Cerebellar cortex (tissue), 1 donor: ENCODE measurements at places on chromosomes 3 and 15.

GRCh38 chr3:66390013-66390412 is 110.8 kb downstream of the LRIG1 start:
- no peak for DNase-seq

DNA sequence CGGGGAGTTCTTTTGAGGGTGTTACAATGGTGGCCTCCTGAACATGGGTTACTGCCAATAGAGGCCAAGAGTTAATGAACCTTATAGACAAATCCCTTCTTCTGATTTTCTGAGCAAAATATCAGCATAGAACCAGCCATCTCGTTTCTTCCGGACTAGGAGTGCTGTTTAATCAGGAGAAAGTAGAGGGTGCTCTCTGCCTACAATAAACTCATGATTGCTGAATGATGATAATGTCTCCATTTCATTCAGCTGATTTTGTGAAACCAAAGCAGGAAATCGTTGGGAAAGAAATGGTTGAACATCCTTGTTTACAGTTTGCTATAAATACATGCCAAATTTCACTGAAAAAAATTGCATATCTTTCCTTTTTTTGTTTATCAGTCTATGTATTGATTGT is 142.8 kb upstream of the PLSCR5 start:
- peak; percentile 79 for DNase-seq

DNA sequence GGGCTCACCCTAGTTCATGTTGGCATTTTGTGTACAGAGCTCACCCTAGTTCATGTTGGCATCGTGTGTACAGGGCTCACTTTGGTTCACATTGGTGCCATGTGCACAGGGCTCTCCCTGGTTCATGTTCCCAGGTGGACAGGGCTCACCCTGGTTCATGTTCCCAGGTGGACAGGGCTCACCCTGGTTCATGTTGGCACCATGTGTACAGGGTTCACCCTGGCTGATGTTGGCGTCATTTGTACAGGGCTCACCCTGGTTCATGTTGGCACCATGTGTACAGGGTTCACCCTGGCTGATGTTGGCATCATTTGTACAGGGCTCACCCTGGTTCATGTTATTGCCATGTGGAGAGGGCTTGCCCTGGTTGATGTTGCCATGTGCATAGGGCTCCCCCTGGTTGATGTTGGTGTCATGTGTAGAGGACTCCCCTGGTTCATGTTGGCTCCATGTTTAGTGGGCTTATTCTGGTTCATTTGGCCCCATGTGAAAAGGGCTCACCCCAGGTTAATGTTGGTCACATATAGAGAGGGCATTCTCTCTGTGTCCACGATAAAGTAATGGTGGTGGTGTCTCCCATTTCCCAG is 31.7 kb upstream of the NR2C2 start:
- DNase-seq: no peak

GRCh38 chr3:51683566-51683965 is 12.5 kb downstream of the TEX264 start:
- no peak for DNase-seq

DNA sequence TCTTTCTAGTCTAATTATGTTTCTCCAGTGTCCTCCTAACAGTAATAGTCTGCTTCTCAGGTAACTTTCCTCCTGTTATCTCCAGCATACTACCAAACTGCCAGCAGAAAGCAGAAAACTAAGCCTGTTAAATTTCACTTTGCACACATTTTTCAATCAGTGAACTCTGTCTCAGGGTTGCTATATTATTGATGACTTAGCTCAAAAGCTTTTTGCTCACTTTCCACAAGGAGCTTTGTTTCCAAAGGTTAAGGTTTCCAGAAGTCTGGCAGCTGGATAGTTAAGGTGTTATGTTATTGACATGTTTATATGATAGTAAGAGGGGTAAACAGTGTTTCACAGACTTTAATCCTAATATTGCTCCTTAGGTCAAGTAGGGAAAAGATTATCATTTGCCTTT is 5.1 kb downstream of the TRPM7 start:
- DNase-seq: no peak

DNA sequence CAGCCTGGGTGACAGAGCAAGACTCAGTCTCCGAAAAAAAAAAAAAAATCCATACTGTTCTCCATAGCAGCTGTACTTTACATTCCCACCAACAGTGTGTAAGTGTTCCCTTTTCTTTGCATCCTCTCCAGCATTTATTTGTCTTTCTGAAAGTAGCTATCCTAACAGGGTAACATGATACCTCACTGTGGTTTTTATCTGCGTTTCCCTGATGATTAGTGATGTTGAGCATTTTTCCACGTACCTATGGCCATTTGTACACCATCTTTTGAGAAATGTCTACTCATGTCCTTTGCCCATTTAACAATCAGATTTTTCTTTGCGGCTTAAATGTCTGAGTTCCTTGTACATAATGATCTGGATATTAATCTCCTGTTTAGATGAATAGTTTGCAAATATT is 119.3 kb downstream of the RFX7 start:
- DNase-seq: no peak

GRCh38 chr15:33932734-33933133 is 35.6 kb upstream of the CHRM5 start:
- no peak for DNase-seq

- no peak for DNase-seq
Measured at GRCh38 chr3:39133822-39134221, 19.6 kb downstream of the CSRNP1 start.

- DNase-seq: no peak
Measured at GRCh38 chr3:55879901-55880331, 392.8 kb upstream of the WNT5A start.

- DNase-seq: no peak
Measured at GRCh38 chr3:77915336-77915735, 875.4 kb downstream of the ROBO2 start.

DNA sequence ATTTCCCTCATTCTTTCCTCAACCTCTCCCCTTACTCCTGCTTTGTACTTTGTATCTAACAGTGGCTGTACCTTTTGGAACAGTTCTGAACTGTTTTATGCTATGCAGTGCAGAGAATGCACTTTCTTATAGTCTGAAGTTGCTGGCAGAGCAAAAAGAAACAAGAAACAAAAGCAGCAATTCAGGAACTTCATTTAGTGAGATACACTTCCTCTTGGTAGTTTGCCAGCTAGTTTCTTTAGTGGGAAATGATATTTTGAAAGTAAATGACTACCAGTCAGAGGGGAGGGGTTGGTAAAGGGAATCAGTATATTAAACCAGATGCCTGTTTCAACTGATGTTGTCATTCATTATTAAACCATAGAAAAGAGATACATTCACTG is 55.0 kb upstream of the CHD2 start:
- no peak for DNase-seq

GRCh38 chr15:81478354-81478753 is 104.3 kb upstream of the TMC3 start:
- DNase-seq: no peak

DNA sequence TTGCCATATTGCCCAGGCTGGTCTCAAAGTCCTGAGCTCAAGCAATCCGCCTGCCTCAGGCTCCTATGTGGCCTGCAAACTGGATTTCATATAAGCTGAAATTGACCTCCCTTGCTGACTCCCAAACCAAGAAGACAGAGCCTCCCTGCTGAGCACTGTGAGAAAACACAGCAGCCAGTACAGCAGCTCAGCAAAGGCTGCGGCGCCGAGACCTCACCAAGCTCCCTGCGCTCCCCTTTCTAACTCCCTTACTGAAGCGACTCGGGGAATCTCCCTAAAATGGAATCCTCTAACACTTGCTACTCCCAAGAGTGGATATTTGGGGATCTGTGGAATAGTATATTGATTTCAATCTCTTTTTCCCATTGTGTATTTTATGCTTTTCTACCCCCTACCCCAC is 34.6 kb downstream of the MUC20 start:
- no peak for DNase-seq

- no peak for DNase-seq
Measured at GRCh38 chr3:141414800-141415462, 46.6 kb downstream of the ZBTB38 start.

DNA sequence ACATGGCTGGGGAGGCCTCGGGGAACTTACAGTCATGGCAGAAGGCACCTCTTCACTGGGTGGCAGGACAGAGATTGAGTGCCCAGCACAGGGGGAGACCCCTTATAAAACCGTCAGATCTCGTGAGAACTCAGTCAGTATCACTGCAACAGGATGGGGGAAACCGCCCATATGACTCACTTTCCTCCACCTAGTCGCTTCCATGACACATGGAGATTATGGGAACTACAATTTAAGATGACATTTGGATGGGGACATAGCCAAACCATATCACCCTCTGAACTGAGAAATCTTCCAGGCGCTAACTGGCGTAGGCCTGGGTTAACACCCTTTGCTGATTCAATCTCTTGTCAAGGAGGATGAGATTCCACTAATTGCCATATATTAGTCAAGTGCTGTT is 392.3 kb downstream of the FEZF2 start:
- DNase-seq: no peak

DNA sequence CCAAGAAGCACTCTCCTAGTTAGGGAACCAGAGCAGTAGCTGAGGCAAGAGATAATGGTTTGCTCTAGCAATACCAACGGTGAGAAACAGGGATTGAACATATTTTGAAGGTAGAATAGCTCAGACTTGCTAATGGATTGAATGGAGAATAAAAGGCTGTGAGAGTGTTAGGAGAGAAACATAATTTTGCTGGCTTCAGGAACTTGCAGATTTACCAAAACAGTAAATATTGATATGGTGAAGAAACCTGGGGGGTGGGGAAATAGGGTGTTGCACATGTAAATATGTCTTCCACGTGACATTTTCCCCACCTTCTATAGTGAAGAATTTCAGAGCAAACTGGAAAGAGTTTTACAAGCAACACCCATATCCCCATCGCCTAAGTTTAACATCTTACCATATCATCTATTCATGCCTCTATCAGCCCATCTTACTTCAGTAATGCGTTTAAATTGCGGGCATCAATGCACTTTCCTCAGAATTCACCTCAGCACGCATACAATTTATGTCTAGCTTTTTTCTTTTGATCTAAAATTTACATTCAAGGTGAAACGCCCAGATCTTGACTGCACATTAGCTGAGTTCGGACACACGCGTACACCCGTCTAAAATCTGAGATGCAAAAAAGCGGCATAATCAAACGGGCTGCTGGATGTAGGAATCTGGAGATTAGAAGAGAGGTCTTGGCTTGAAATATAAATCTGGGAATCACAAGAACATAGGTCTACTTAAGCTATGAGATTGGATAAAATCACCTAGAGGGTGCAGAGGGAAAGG is 891 bp upstream of the NR1D2 start:
- DNase-seq: peak; percentile 51

GRCh38 chr15:39625451-39625850 is 44.6 kb downstream of the THBS1 start:
- DNase-seq: no peak

DNA sequence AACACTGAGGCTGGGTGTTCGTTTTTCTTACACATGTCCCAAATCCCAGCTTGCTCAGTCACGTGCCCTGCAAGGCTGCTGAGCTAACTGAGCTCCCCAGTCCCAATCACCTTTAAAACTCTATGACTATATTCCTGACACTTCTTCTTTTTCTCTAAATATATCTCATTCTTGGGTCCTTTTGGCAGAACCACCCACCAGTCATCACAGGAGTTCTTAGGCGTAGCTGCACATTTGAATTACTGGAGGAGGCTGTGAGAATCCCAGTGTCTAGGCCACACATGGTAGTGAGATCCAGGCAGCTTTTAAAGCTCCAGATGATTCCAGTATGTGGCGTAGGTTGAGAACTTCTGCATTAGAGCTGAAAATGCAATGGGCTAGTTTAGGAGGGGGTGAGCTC is 66.3 kb downstream of the ST8SIA2 start:
- no peak for DNase-seq

DNA sequence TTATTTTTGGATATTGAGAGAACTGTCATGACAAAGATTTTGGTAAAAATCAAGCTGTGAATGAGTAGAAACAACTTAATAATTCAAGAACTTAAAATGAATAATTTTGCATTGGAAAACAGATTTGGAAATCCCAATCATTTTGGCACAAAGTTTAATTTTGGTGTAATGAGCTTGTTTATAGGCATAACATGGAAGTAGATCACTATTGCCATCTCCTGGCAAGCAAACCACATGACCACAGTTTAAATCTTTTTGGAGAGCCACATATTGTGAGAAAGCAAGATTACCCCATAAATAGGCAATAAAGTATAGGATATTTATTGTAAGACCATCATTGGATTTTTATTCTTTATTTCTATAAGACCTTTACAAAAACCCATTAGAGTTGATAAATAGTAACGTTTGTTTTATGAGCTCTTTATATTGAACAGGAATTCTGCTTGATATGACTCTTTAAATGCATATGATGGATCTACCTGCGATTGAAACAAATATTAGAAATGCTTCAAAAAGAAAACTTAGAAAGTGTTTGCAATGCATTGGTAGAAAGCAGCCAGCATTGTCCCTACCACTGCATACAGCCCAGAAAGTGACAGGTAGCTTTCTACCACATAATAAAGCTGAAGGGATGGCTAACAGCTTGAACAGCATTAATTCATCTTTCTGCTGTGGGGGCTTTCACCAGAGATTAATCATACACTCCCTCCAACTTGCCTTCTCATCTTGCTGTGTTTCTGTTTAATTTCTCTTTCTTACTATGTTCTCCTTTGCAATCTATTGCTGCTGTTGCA is 766.8 kb downstream of the TBL1XR1 start:
- peak; percentile 56 for DNase-seq

DNA sequence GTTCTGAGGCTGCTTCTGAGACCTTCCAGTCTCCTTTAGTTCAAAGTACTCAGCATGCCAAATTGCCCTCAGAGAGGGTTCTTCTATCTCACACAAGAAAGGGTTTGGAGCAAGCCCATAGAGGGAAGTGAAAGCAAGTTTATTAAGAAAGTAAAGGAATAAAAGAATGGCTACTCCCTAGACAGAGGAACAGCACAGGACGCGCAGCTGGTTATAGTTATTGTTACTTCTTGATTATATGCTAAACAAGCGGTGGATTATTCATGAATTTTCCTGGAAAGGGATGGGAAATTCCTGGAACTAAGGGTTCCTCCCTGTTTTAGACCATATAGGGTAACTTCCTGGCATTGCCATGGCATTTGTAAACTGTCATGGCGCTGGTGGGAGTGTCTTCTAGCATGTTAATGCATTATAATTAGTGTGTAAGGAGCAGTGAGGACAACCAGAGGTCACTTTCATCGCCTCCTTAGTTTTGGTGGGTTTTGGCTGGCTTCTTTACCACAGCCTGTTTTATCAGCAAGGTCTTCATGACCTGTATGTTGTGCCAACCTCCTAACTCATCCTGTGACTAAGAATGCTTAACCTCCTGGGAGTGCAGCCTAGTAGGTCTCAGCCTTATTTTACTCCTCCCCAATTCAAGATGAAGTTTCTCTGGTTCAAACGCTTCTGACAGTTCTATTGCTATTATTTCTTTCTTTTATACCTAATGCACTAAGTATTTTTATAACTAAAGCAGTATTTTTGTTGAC is 26.3 kb downstream of the SCN11A start:
- DNase-seq: no peak

DNA sequence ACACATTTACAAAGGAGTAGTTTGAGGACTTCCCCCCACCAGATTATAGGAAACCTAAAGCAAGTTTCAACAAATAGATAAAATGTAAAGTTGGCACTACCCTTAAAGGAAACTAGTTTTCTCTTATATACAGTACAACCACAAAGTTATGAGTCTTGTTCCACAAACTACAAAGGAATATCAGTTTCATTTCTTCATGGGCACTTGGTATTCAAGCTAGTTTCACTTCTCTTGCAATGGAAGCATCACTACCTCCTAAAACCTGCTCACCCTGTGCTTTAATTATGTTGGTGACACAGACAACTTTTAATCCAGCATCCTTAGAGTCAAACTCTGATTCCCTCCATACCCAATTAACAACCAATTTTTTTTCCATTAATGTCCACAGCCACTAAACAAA is 707.0 kb downstream of the ROBO2 start:
- no peak for DNase-seq
